Stimulated activated naive CD8-positive, alpha-beta T cell treated with anti-CD3 and anti-CD28 coated beads, Interleukin-15, amount 100 ng/mL, for 72 hours (primary cell): ENCODE measurements at places on chromosomes 7 and 10.

GRCh38 chr7:1362301-1362700 lies 97.0 kb downstream of the MICALL2 start:
- DNase-seq: no peak

- no peak for DNase-seq
These were observed 33.3 kb downstream of the FOXK1 start for GRCh38 chr7:4715410-4715776.

DNA sequence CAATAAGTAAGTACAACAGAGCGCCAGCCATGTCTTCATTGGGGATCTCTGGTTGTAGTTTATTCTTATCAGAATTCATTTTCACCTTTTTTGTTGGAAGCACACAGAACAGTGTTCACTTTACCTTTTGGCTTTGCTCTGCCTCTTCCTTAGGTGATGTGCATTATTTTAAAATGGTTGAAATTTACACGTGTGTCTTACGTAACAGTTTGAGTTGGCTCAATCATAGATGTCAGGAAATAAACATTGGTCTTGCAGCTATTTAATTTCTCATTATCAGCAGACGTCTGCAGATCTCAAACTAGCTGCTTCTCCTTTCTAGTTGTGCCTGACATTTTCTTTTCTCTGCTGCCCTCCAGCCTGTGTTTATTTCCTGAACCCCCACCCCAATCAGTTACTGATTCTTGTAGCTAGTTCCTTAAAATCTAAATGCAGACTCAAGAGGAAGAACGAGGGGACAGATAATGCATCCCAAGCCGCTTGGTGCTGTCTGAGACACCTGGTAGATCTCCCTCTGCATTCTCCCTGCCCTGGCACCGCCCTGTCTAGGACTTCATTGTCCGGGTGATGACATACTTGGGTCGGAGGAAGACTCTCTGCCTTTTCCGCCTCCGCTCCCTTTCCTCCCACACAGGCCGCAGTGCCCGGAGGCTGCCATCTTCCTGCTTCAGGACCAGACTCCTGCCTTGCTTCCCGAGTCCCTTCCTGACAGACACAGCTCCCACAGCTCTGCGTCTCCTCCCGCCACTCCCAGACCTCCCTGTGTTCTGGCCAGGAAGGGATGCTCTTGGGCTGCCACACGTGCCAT lies 108.2 kb downstream of the ANKRD61 start:
- no peak for DNase-seq

DNA sequence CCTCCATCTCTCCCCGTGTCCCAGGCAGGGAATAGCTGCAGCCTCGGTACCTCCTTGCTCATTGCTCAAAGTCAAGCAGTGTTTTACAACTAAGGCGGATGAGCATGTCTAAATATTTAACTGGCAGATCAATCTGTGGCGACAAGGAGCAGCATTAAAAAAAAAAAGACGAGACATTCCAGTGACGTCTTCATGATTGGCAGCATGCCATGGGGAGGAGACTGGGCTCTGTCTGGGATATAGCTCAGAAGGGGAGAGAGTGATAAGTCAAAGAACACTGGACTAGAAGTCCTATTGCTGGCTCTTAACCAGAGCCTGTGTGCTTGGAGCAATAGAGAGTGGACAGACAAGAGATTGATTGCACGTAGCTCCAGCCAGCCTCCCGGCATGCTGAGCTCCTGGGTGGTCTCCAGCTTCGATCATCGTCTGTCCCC lies 287.5 kb upstream of the PODXL start:
- no peak for DNase-seq

GRCh38 chr7:92644406-92645113 lies 54.4 kb upstream of the FAM133B start:
- DNase-seq: no peak
